IMR-90 (cell line): ENCODE measurements at places on chromosomes 12 and 14. TPM values are rescaled to one million over a fixed set of nuclear protein-coding genes. Genes with fewer than 3 reads are reported as not detected.

GRCh38 chr12:67646775-67647174 lies 1.8 kb upstream of the DYRK2 start:
- no peak for DNase-seq

The LRRK2 gene
- total RNA-seq: 0.54 and 1.1 TPM in 2 replicates

- DNase-seq: peak; percentile 36
Measured at GRCh38 chr12:27623645-27624044, 72.6 kb upstream of the REP15 start.

DNA sequence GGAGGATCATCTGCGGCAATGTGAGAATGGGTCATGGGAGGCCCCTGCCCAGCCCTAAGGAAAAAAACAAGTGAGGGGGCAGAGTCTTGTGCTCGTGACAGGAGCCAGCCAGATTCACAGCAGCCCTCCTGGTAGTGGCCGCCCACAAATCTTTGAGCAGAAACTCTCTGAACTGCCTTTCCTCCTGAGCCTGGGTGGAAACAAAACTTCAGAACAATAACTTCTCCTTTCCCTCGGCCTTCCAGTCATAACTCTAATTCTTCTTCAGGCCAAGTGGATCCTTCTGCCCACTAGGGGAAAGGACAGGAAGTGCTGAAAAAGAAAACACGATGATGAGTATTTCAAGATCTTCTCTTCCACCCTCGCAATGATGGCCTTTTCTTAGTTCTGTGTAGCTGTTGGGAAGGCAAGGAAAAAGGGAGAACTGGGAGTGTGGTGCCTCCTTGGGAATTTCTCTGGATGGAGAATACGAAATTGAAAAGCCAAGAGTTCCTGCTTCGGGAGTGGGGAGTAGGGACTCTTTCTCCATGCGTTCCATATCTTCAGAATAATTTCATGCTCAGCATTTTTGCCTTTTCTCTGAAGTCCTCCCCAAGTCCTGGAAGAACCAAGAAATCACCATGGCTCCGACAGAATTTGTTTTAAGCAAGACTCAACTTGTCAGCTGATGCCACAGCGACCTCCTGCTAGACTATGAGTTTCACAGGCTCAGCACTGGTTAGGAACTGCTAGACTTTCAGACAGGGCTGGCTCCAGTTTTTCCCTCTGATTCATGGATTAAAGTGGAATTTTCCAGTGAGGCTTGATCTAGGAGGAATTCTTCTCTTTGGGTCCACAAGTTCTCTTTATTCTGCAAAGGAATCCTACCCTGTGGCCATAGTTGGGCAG lies 188.9 kb downstream of the CAND1 start:
- no peak for DNase-seq

GRCh38 chr12:2261708-2262107 lies 208.9 kb downstream of the CACNA1C start:
- peak; percentile 32 for DNase-seq
